ENCODE measurements at places on chromosomes 2 and 18. TPM values are rescaled to one million over a fixed set of nuclear protein-coding genes. Genes with fewer than 3 reads are reported as not detected.
A peak's percentile ranks its signal among the peaks of the same experiment; 100 is the strongest.

IMPA2 gene
- 20.1 TPM for total RNA-seq

DNA sequence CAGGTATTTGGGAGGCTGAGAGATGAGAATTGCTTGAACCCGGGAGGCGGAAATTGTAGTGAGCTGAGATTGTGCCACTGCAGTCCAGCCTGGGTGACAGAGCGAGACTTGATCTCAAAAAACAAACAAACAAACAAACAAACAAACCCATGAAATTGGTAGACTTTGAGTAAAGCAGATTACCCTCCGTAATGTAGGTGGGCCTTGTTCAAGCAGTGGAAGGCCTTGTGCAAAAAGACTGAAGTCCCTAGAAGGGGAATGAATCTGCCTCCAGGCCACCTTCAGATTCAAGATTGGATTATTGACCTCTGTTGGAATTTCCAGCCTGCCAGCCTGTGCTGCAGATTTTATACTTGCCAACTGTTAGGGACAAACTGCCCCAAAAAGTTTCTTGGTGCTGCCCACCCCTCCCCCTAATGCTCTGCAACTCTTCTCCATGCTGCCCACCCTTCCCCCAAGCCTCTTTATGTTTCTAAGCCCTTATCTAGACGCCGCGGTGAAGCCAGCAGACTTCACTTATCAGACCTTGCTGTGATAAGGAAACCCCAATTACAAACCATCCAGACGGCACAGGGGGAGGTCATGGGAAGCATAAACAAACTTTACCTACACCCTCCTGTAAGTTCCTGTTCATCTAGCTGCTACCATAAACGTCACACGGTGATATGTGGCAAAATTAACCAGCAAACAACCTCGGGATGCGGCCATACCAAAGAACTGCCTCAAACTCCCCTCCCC, 17.0 kb downstream of the CYP27A1 start:
- H3K4me1 ChIP-seq = peaks cover 7% of the 10 kb centered on the region
- no peak for DNase-seq
- H3K36me3 ChIP-seq = no peaks in the 10 kb centered on the region
- no peak overlapping the region for H3K27ac ChIP-seq

DNA sequence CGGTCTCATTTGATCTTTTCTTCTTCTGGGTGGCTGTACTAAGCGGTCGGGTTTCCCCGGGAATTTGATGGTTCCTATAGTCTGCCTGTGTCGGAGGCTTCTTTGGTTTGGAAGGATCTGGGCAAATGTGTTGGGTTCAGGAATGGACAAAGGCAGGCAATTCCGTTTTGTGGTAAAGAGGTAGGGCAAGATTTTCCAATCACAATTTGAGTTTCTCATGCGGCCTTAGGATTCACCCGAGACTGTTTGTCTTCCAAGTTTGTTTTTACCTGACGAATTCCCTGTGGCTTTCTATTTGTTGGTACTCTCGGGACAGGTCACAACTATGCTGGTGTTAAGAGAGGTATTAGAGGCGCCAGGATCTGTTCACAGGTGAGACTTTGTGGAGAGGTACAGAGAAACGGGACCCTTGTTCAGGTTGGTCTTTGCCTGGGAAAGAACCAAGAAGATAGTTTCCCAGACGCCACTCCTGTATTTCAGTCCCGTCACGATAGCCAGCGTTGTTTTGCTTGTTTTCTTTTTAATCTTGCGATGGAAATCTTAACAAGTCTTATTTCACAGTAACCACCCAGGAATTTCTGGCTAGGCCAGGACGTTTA, 3.0 kb downstream of the SP5 start:
- H3K4me1 ChIP-seq = peaks cover 16% of the 10 kb centered on the region
- peak overlapping the region; percentile 14 for H3K27ac ChIP-seq
- peaks cover 56% of the 10 kb centered on the region for H3K27me3 ChIP-seq
- H3K36me3 ChIP-seq = peaks cover 3% of the 10 kb centered on the region
- DNase-seq = no peak

- DNase-seq = no peak
- no peaks in the 10 kb centered on the region for H3K4me1 ChIP-seq
- no peak overlapping the region for H3K27ac ChIP-seq
- H3K27me3 ChIP-seq = no peaks in the 10 kb centered on the region
- peaks cover 8% of the 10 kb centered on the region for H3K36me3 ChIP-seq
- H3K4me3 ChIP-seq = no peak overlapping the region
Measured at GRCh38 chr2:147925886-147926285, 81.1 kb downstream of the ACVR2A start.

IFIH1 gene
- 26.3 TPM for total RNA-seq

DNA sequence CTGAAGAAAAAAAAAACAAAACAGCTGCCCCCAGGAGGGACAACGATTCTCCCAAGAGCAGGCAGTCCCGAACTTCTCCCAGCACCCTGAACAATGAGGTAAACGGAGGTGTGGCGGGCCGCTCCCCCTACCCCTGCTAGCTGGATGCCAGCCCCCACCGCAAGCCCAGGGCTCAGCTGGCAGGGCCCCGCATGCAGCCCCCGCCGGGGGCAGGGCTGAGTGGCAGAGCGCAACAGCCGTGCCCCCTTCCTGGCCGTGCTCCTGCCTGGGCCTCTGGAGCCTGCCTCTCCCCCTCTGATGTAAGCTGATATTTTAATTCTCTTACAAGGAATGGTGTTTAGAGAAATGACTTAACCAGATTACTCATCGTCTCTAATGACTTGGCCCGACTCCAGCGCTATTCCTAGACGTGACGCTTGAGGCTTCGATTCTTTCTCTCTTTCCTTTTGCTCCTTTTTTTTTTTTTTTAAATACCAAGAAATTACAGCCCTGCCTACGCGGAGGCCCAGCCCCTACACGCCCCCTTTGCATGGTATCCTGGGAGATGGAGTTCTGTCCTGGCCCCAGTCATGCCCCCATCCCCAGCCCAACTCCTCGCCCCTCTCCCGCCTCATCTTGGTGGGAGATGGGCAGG, 4.6 kb upstream of the ARID5A start:
- peak; percentile 94 for DNase-seq
- peak overlapping the region; percentile 78 for H3K4me3 ChIP-seq
- H3K4me1 ChIP-seq = peaks cover 76% of the 10 kb centered on the region
- no peaks in the 10 kb centered on the region for H3K27me3 ChIP-seq
- H3K27ac ChIP-seq = peak overlapping the region; percentile 89

DNA sequence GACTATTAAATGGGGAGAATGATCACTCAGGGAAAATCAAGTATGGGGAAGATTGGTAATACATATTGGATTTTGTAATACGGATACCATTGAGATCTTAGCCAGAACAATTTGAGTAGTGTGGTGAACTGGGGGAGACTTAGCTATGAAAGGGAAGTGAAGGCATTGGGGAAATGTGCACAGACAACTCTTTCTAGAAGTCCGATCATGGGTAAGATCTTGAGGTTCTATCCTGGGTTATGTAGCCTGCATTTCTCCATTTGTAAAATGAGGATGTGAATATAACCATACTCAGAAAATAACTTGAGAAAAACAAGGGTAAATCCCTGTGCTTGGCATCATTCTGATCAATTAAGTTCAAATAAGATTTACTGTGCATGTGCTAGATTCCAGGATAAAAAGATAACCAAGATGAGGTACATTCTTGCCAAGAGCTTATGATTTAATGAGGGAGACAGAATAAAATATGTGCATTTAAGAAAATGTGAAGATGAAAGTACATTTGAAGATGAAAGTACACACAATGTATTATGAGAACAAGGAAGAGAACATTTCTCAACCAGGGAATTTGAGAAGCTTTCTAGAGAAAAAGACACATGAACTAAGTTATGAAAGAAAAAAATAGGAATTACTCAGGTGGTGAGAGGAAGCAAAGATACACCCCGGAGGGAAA, 49.5 kb downstream of the SLC40A1 start:
- DNase-seq = no peak
- H3K4me3 ChIP-seq = no peak overlapping the region
- no peaks in the 10 kb centered on the region for H3K36me3 ChIP-seq
- H3K27ac ChIP-seq = no peak overlapping the region

GRCh38 chr2:54581326-54582039, 125.4 kb downstream of the SPTBN1 start:
- H3K27me3 ChIP-seq = no peaks in the 10 kb centered on the region
- peak overlapping the region; percentile 86 for H3K4me3 ChIP-seq
- H3K27ac ChIP-seq = peak overlapping the region; percentile 93
- peaks cover 14% of the 10 kb centered on the region for H3K36me3 ChIP-seq

DNA sequence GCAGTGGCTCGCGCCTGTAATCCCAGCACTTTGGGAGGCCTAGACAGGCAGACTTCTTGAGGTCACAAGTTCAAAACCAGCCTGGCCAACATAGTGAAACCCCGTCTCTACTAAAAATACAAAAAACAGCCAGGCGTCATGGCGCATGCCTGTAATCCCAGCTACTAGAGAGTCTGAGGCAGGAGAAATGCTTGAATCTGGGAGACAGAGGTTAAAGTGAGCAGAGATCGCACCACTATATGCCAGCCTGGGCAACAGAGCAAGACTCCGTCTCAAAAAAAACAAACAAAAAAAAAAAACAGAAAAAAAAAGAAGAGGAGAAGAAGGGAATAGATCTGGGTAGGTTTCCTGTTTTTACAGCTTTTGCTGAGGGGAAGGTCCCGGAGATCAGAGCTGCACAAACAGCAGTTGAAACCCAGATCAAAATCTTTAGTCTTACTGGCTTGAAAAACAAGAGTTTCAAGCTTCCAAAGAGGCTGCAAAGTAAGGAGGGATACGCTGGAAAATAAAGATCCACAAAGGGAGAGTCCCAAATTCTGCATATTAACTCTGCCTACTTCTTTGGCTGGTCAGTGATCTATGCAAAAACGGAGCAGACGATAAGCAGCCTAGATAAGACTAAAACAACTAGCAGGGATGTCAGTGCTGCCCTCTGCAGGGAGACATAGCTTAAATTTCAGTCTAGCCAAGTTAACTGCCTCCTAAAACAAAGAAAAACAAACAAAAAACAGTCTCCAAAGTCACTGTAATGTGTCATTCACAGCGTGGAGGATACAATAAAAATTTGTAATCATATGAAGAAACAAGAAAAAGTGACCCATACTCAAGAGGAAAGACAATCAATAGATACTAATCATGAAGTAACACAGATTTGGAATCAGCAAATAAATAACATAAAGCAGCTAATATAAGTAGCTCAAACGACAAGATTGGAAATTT, 74.1 kb downstream of the TLK1 start:
- no peaks in the 10 kb centered on the region for H3K27me3 ChIP-seq
- peak overlapping the region; percentile 87 for H3K27ac ChIP-seq
- peaks cover 16% of the 10 kb centered on the region for H3K36me3 ChIP-seq
- DNase-seq = peak; percentile 84
- H3K4me1 ChIP-seq = peaks cover 53% of the 10 kb centered on the region

- H3K4me1 ChIP-seq = no peaks in the 10 kb centered on the region
- H3K36me3 ChIP-seq = no peaks in the 10 kb centered on the region
- H3K27me3 ChIP-seq = no peaks in the 10 kb centered on the region
- no peak overlapping the region for H3K4me3 ChIP-seq
Measured at GRCh38 chr2:144054911-144055310, 465.0 kb downstream of the ZEB2 start.

GRCh38 chr2:162538967-162539366, 195.0 kb downstream of the GCA start:
- no peak overlapping the region for H3K4me3 ChIP-seq
- no peak for DNase-seq
- H3K36me3 ChIP-seq = no peaks in the 10 kb centered on the region
- no peaks in the 10 kb centered on the region for H3K4me1 ChIP-seq
- no peak overlapping the region for H3K27ac ChIP-seq
- no peaks in the 10 kb centered on the region for H3K27me3 ChIP-seq

DNA sequence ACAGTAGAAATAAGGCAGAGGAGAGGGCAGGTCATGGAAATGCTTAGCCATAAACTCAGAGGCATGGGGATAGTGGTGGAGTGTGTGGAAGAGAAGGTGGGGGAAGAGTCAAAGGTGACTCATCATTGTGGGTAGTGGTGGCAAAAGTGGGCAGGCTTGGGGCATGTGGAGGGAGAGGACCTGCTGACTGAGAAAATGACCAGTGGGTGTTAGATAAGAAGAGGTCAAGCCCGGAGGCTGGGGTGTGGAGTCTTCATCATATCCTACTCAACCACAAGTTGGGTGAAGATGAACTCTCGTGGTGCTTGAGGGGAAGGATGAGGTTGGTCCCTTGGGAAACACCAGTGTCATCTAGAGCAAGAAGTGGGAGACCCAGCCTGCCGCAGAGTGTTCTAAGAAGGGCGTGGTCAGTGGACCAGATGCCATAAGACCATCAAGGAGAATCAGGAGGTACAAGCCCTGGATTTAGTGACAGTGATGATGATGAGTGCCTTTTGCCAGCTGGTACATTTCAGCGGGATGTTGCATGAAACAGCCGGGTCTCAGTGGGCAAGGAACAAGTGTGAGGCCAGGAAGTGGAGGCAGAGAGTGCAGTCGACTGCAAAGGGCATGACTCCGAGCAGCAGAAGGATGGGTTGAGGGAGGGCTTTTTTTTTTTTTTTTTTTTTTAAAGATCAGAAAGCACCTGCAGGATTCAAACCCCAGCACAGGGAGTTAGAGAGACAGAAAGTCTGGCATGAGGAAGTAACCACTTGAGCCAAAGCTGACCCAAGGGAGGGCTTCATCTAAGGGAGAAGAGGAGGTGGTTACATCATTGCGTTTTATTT, 122.6 kb upstream of the SPRED2 start:
- H3K4me1 ChIP-seq = peaks cover 16% of the 10 kb centered on the region
- peaks cover 30% of the 10 kb centered on the region for H3K27me3 ChIP-seq
- no peak overlapping the region for H3K4me3 ChIP-seq
- no peaks in the 10 kb centered on the region for H3K36me3 ChIP-seq
- no peak for DNase-seq

DNA sequence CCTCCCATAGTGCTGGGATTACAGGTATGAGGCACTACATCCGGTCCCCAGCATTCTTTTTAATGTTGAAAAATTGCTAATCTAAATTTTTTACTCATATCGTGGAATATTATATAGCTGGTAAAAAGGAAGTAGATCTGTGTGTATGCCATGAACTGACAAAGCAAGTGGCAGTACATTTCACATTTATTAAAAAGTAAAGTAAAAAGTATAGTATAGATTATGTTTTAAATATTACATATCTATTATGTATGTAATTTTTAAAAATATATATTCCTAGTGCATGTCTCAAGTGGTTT, 25.1 kb downstream of the PLEKHB2 start:
- H3K27me3 ChIP-seq = no peaks in the 10 kb centered on the region
- H3K4me3 ChIP-seq = no peak overlapping the region
- H3K27ac ChIP-seq = no peak overlapping the region
- H3K36me3 ChIP-seq = peaks cover 68% of the 10 kb centered on the region

CXCR1 gene
- not detected for total RNA-seq

SLC4A5 gene
- 0.93 TPM for total RNA-seq

GRCh38 chr18:9329471-9329870, 5.1 kb upstream of the TWSG1 start:
- H3K27me3 ChIP-seq = peaks cover 51% of the 10 kb centered on the region
- H3K4me3 ChIP-seq = no peak overlapping the region
- peaks cover 5% of the 10 kb centered on the region for H3K4me1 ChIP-seq
- no peaks in the 10 kb centered on the region for H3K36me3 ChIP-seq

- no peak overlapping the region for H3K27ac ChIP-seq
- H3K4me1 ChIP-seq = peaks cover 10% of the 10 kb centered on the region
- H3K4me3 ChIP-seq = no peak overlapping the region
- H3K27me3 ChIP-seq = peaks cover 16% of the 10 kb centered on the region
- no peak for DNase-seq
- H3K36me3 ChIP-seq = no peaks in the 10 kb centered on the region
Measured at GRCh38 chr2:29329899-29330298, 214.7 kb downstream of the CLIP4 start.
